ENCODE measurements at places on chromosomes 1 and 21. TPM values are rescaled to one million over a fixed set of nuclear protein-coding genes. Genes with fewer than 3 reads are reported as not detected.

Gene NEXN
- 168 TPM for total RNA-seq

- no peaks in the 10 kb centered on the region for H3K4me1 ChIP-seq
- H3K27ac ChIP-seq: no peak overlapping the region
- H3K36me3 ChIP-seq: no peaks in the 10 kb centered on the region
- no peak for DNase-seq
Observed at GRCh38 chr1:245036102-245036501, 118.7 kb upstream of the KIF26B start.

Gene GFI1
- not detected for total RNA-seq

DNA sequence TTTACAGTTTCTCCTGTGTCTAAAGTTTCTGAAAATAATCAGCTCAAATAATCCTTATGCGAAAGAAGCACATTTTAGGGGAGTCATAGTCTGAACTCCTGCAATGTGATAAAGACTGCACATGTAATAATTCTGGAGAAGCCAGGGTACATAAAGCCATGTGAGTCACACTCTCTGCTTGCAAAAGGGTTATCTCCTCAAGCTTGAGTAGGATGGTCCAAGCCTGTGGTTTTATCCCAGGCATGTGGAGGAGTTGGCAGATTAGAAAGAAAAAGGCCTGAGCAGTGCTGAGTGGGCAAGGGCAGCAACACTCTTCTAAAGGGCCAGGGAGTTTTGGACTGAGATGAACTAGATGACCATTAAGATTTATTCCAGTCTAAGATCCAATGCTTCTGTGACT, 220.4 kb downstream of the RHOU start:
- no peak overlapping the region for H3K4me3 ChIP-seq
- no peaks in the 10 kb centered on the region for H3K36me3 ChIP-seq
- H3K27me3 ChIP-seq: no peaks in the 10 kb centered on the region
- no peak overlapping the region for H3K27ac ChIP-seq

DNA sequence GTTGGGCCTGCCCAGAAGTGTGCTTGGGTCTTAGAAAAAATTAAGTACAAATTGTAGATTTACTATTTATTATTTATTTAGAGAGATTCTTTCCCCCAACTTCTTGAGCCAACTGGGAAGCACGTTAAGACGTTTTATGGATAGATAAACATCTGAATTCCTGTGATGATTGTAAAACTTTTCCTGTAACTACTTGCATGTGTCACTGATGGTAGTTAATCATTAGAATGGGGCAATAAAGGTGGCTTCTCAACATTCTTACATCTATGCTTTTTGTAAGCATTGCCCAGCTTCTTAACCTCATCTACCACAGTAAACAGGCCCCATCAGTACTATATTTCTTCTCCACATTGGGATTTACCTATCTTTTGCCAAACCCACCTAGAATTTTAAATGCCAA, 559.8 kb downstream of the LMO4 start:
- no peak for DNase-seq
- no peaks in the 10 kb centered on the region for H3K27me3 ChIP-seq
- no peak overlapping the region for H3K4me3 ChIP-seq

GRCh38 chr1:41868241-41868998, 50.3 kb downstream of the HIVEP3 start:
- no peaks in the 10 kb centered on the region for H3K36me3 ChIP-seq
- peaks cover 7% of the 10 kb centered on the region for H3K4me1 ChIP-seq

- H3K4me1 ChIP-seq: peaks cover 5% of the 10 kb centered on the region
- H3K4me3 ChIP-seq: no peak overlapping the region
- H3K36me3 ChIP-seq: no peaks in the 10 kb centered on the region
- DNase-seq: no peak
Observed at GRCh38 chr1:6414443-6414844, 5.3 kb downstream of the HES2 start.

Data from gastrocnemius medialis (tissue), 4 donors.